ENCODE measurements at places on chromosomes 3 and 15. TPM values are rescaled to one million over a fixed set of nuclear protein-coding genes. Genes with fewer than 3 reads are reported as not detected.

GRCh38 chr15:57685306-57686095 lies 21.0 kb upstream of the POLR2M start:
- no peak for DNase-seq

- DNase-seq = no peak
Observed at GRCh38 chr3:38114875-38115644, 21.9 kb downstream of the ACAA1 start.

DNA sequence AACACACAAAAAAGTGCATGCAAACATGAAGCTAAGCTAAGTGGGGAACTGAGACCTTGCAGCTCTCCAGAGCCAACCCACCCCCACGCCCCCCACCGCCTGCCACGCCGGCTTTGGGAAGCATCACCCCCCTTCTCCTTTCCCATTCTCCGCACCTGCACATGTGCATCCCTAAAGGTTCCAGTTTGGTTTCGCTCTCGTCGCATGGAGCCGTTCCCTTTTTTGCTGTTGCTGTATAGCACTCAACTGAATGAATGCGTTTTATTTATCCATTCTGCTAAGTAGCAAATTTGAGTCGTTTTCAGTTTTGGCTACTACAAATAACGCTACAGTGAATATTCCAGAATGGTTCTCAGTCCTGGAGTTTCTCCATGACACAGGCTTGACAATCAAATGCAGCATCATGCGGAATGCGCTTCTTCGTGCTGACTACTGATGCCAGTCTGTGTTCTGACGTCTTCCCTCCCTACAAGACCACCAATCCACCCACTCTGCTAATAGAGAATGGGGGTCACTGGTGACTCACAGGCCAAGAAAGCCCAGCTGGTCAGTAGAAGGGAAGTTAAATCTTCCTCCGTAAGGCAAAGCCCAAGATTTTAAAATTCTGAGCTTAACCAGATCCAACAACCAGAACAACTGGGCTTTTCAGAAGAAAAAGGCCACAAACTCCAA lies 115.3 kb downstream of the XXYLT1 start:
- no peak for DNase-seq

GRCh38 chr15:40941528-40942336 lies 11.5 kb upstream of the CHAC1 start:
- peak; percentile 91 for DNase-seq

- no peak for DNase-seq
Observed at GRCh38 chr3:52800079-52800478, 5.5 kb downstream of the ITIH3 start.

DNA sequence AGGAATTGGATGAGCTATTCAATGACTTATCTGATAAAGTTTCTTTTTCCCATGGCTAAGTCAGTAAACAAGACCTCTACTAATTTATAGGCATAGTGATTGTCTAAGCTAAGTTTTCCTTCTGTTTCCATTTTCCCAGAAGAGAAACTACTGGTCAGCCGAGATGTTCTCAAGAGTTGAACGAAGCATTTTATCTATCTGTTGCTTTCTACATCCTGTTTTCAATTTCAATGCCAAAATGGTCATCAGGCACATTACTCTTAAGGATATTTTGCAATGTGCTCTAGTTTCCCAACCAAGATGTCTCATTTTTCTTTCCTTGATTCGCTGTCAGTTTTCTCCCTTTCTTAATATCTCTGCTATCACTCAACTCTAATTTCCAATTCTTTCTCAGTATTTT lies 228.7 kb downstream of the MBNL1 start:
- no peak for DNase-seq

DNA sequence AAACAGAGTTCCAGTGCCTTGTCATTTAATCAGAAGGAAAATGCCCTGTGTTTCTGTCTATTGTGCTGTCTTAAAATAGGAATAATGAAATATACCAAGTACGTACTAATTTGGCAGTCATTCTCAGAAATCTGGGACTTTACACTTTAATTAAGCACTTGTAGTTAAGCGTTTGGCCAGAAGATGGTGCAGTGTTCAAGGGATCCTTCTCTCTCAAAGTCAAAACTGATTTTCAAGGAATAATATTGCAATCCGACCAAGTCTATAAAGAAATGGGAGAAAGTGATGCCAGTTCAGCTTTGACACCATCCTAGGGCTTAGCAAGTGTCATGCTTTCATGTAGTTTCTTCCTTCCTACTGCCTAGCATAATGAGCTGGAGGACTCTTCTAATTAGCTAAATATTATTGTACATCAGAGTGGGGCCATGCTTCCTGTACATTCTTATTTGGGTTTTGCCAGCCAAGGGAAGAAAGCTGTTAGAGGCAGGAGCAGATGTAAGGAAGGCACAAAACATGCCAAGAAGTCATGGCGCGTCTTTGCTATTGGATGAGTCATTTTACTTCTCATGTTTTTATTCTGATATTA lies 64.8 kb downstream of the SAMMSON start:
- no peak for DNase-seq

GRCh38 chr15:69299943-69300588 lies 1.4 kb downstream of the PAQR5 start:
- no peak for DNase-seq

DNA sequence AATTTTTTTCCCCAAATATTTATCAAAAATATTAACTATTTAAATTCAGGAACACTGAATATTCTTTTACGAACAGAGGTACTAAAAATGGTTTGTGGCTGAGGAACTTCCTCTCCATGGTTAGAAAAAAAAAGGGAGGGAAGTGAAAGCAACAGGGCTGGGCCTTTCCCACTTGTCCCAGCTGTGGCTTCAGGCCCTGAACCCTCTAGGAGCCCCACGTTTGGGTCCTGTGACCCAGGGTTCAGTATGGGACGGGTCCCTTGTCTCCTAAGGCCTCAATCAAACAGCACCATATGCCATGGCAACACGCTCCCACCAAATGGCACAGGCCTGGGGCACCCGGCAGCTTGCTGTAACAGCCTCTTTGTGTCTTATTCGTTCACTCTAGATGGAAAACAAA lies 32.4 kb downstream of the POC1A start:
- DNase-seq = no peak

GRCh38 chr3:49856181-49857005 lies at the start of gene TRAIP:
Gene TRAIP, minus strand, starts transcription at chr3:49856564. Its CDS starts 111 bp downstream, at chr3:49856453.
- peak; percentile 97 for DNase-seq

- no peak for DNase-seq
Observed at GRCh38 chr3:152513301-152513960, 244.7 kb downstream of the MBNL1 start.

DNA sequence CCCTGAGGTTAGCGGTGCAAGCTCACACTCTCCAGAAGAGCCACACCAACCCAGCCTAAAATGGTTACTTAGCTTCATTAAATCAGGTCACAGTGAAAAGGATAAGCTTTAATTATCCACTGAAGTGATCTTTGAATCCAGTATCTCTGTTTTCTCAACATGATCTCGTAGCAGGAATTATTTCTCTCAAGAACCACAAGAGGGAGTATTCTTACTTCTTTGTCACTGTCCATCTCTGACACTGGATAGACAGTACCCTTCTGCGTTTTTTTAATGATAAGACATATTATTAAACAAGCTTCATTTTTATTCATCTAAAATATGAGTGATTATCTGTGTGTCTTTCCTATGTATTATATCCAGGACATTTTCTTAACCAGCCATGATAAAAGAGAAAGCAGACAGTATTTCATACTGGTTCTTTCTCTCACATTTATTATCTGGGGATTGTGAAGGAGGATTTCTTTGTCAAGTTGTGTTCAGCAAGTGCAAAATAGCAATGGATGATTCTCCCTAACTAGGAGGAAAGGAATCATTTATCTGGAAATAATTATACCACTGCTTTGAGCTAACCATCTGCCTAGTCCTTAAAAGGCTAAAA lies 105.4 kb upstream of the CCDC54 start:
- DNase-seq = no peak

OR5H1 gene
- total RNA-seq = not detected

RAB6B gene
- total RNA-seq = 42.4 TPM

SPTSSB gene
- total RNA-seq = 0.51 TPM

GOLGA6L10 gene
- 0.86 TPM for total RNA-seq

CLRN1 gene
- total RNA-seq = not detected

Measured in cardiac septum (tissue), 1 donor.